ENCODE measurements at places on chromosomes 1 and 21.

DNA sequence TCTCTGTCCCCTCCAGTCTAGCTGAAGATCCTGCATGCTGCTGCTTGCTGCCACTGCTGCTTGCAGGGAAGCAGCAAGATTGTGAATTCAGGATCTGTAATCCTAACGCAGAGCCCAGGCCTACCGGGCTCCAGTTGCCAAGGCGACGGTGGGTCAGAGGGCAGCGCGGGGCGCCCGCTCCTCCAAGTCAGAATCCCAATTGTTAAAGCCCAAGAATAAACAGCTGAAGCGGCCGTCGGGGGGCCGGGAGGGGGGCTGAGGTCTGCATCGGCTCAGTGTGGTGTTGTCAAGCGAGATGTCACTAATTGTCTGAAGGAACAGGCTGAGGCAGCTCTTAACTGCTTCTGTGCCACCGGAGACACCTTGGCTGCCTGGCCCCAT lies 36.8 kb downstream of the AHDC1 start:
- DNase-seq: no peak

GRCh38 chr1:154879038-154879421 lies 8.9 kb upstream of the KCNN3 start:
- no peak for DNase-seq

DNA sequence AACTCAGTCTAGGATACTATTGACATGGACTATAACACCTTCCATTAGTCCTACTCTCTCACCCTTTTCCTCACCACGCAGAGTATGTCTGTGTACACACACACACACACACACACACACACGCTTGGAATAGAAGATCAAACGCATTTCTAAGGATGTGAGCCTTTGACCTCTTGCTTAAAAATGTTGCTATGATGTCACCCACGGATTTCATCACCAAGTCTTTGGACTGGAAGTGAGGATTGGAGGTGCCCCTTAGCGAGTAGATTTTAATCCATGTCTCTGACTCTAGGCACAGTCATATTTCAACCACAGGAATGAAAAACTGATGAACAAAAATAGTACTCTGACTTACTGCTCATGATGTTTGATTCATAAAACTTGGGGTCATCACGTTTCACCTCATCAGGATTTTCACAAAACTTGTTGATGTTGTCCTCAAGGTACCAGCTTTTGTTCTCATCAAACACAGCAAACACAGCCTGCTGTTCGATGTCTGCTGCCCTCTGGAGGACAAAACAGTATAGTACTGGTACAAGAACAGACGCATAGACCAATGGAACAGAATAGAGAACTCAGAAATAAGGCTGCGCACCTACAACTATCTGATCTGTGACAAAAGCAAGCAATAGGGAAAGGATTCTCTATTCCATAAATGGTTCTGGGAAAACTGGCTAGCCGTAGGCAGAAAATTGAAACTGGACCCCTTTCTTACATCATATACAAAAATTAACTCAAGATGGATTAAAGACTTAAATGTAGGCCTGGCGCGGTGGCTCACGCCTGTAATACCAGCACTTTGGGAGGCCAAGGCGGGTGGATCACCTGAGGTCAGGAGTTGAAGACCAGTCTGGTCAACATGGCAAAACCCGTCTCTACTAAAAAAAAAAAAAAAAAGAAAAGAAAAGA lies 39.9 kb downstream of the F5 start:
- peak; percentile 74 for DNase-seq

GRCh38 chr1:86263101-86263500 lies 106.5 kb upstream of the COL24A1 start:
- no peak for DNase-seq

DNA sequence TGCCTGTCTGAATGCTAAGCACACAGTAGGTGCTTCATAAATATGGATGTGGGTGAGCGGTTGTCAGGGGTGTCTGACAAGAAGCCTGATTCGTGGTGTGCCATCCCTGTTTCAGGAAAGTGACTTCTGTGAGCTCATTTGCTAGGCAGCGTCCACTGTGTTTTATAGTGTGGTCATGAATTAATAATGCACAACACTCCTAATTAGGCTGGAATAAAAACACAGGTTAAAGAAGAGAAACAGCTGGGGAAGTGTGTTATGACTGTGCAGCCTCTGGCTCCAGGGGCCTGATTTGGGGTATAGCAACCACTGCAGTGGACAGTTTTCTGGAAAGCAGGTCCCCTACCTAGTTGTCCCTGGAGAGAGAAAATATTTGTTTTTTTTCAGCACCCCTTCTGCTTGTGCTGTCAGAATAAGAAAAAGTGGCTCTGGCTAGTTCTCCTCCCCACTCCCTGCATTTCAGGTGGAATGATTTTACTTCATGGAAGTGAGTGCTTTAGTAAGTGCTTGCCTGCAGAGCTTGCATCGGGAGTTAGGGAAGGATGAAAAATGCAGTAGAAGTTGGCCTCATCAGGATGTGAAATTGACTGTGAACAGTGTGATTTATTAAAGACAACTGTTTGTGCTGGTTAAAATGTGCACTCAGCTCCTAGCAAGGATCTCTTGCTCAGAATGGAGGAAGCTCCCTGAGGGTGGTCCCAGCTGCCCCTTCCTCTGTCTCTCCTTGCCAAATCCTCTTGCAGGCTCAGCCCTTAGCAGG lies 333.8 kb downstream of the HHAT start:
- no peak for DNase-seq

DNA sequence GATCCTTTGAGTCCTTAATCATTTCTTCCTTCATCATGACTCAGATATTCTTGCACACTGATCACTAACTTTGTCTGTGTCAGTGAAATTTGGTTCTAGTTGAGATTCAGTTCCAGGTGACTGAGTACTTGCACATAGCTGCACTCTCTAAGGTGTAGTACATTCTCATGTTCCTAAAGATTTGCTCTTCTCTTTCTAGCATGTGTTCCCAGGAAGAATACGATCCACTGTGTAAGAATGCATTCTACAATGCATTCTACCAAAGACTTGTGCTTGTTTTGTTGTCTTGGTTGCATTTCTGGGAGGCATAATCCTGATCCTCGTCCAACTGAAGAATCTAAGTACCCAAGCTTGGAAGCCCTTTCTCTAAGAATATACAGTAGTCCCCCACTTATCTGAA lies 104.3 kb upstream of the CDC42BPA start:
- no peak for DNase-seq
